ENCODE measurements at places on chromosomes 13 and 19.
A peak's percentile ranks its signal among the peaks of the same experiment; 100 is the strongest.

DNA sequence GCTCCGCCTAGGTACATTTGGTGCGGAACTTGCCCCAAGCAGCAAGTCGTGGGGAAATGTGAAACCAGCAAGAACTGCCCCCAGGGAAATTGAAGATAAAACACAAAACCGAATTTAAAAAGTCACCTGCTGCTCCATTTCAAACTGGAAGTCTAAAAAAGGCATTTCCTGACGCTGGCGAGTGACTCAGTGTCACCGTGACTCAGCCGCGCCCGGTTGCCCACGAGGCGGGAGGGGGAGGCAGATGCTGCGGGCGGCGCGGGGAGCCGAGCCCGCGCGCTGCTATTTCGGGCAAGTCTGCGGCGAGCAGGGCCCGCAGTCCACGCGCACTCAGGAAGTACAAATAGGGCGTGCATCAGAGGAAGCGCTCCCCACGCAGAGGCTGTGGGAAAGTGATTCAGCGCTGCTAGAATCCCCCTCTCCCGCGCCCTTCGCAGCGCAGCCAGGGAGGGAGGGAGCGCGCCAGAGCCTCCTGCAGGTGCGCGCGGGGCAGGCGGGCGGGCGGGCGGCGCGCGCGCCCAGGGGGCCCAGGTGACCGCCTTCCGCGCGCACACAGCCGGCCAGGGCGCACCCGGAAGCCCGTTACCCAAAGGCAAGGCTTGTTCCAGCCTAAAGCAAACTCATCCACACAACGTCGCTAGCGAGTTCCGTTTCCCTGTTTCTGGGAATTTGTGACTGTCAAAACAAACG lies 168.8 kb downstream of the COL4A1 start:
- DNase-seq = peak; percentile 63

GRCh38 chr19:30596268-30596667 lies 224.1 kb downstream of the ZNF536 start:
- no peak for DNase-seq

DNA sequence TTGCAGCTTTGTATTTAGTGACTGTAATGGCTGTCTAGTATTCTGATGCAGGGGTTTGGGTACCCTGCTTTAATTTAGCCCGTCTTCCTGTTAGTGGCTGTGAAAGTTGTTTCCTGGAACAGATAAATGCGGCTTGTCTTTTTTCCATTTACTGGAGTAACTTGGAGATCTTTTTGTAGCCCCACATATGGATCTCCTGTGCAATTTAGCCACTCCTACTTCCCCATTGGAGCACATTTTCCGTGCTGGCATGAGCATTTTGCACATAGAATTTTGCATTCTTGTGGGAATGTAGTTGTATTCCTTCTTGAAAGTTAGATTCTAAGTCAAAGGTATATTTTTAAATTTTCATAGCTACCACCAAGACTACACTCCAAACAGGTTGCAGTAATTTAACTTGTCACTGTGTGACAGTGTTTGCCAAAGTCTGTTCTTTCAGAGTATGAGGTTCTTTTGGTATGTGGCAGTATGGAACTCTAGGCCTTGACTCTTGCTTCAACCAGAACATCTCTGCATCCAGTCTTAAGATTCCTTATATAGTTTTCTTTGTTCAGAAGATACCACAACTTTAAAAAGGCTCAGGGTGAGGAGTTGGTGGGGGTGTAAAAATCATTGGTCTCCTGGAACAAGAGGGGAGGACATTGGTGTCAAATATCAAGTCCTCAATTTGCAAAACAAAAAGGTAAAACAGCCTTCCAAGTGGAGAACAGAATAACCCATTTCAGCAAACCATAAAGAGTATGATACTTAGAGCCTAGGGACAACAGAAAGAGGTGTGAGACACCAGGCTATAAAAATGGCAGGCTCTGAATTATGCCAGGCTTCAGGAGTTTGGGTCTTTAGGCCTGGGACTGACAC lies 21.1 kb upstream of the CCDC97 start:
- DNase-seq = no peak

GRCh38 chr19:2246801-2247361 lies 2.2 kb upstream of the AMH start:
- DNase-seq = no peak

GRCh38 chr19:16874250-16874977 lies 14.4 kb upstream of the F2RL3 start:
- DNase-seq = no peak

- peak; percentile 95 for DNase-seq
Measured at GRCh38 chr19:42468273-42468796, 25.6 kb upstream of the CXCL17 start.

Measured in fibroblast of skin of right quadriceps (primary cell).